ENCODE measurements at places on chromosomes 1 and 21.

GRCh38 chr1:164733070-164733469, 174.1 kb downstream of the PBX1 start:
- DNase-seq = no peak

DNA sequence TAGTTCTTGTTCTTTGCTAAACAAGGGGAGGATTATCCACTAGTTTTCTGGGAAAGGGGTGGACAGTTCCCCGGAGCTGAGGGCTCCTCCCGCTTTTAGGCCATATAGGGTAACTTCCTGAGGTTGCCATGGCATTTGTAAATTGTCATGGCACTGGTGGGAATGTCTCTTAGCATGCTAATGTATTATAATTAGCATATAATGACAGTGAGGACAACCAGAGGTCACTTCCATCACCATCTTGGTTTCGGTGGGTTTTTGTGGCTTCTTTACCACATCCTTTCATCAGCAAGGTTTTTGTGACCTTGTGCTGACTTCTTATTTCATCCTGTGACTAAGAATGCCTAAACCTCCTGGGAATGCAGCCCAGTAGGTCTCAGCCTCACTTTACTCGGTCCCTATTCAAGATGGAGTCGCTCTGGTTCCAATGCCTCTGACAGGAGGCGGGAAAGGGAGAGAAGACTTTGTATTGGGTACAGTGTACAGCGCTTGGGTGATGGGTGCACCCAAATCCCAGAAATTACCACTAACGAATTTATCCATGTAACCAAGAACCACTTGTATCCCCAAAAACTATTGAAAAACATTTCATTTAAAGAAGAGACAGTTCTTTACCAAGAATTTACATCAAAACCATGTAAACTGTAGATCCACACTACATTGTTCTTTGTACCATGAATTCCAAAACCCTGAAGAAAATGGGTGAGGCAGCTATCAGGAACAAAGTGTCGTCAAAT, 8.7 kb upstream of the SLC2A5 start:
- DNase-seq = no peak

GRCh38 chr1:25187077-25187476, 45.2 kb downstream of the SYF2 start:
- no peak for DNase-seq

DNA sequence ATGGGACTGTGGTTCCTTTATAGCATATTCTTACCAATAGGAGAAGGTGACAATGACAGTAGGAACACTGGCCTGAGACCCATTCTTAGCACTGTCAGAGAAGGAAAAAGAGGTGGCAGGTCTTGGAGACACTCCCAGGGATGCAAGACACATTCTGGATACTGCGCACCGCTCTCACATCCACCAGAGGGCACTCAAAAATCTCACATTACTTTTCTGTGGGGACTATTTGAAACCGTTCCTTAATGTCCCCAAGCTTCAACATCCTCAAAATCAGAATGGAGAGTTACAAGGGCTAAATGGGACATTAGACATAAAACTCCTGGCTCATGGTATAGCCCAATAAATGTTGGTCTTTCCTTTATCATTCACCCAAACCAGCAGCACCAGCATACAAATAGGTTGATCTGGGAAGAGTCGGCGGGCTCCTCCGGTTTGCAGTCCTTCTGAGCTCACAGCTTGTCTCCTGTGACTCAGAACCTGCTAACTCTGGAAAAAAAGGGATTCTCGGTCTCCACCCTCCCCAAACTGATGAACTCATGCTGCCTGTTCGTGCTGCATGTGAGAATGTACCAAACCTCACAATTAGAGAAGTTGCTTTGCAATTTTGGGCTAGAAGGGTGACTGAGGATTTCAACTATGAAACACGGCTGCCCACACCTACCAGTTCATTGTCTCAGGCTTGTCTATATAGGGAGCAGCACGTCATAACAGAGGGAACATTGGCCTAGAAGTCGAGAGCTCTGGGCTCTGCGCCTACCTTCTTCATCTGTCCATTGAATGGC, 40.2 kb downstream of the IL12RB2 start:
- DNase-seq = peak; percentile 81

GRCh38 chr21:34890470-34890723, 158.7 kb downstream of the RUNX1 start:
- DNase-seq = no peak

GRCh38 chr1:155981266-155982088, 3.1 kb upstream of the ARHGEF2 start:
- no peak for DNase-seq

GRCh38 chr1:192256674-192257334, 60.0 kb upstream of the RGS21 start:
- no peak for DNase-seq

DNA sequence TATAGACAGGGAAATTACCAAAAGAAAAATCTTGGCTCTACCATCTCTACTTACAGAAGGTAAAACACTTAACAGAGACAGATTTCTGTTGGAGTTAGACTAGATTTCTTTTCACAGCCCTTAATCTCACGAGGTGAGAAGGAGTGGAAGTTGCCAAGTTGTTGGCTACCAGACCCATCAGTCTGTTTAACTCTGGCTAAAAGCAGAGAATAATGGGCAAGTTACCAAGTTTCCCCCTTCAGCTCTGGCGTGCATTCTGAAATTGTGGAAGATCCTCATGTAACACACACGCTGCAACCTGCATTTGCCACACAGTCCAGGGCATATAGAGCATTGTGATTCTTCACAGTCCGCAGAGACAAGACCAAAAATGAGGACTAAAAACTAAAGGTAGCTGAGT, 49.3 kb downstream of the STX6 start:
- no peak for DNase-seq

DNA sequence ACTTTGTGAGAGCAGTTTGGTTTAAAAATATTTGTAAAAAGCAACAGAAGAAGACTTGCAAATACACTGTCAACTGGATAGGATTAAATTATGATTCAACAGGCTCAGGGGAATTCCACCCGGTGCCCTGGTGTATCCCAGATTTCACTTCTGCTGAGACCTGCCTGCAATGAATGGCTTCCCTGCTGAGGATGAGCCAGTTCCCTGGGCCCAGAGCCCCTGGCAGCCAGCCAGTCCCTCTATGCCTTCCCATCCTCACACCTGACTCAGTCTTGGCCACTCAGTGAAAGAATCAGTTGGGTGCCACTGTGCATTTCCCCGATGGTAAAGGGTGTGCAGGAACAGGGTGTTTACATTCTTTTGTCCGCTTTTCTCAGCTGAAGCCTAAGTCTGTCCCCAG, 64.4 kb downstream of the KCTD3 start:
- peak; percentile 42 for DNase-seq

DNA sequence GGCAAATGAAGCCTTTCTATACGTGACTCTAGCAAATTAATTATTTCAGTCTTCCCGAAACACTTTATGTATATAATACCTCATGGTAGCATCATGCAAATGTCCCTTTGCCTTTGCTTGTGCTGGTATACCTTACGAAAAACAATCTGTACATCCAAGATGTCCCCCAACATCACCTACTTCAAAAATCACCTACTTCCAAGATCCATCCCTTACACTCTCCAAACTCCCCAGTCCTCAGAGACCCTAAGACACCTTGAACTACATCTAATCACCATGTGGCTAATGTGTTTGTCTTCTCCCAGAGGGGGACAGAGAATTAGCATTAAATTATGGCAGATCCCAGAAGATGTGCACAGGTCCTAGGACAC, 46.5 kb upstream of the CRNN start:
- no peak for DNase-seq

DNA sequence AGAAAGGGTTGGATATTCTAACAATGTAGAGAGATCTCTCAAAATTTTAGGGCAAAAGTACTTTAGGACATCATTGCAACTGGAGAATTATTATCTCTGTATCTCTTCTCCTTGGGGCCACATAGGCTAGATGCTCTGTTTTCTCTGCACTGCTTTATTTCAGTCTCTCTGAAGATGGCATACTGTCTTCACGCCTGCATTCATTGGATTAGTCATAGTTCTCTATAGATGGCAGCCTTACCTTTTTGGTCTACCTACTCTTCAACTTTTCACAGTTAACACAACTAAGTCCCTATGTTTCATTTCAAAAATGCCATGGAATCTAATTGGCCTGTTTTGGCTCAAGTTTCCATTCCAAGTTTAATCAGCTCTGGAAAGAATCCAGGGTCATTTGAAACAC, 1623.3 kb upstream of the B3GALT2 start:
- DNase-seq = no peak

GRCh38 chr1:164058198-164058597, 500.8 kb upstream of the PBX1 start:
- no peak for DNase-seq

- no peak for DNase-seq
Measured at GRCh38 chr1:97508653-97509218, 412.1 kb downstream of the DPYD start.

GRCh38 chr1:88060112-88060673, 623.9 kb upstream of the PKN2 start:
- no peak for DNase-seq

GRCh38 chr1:30525971-30526651, 197.3 kb downstream of the MATN1 start:
- no peak for DNase-seq

DNA sequence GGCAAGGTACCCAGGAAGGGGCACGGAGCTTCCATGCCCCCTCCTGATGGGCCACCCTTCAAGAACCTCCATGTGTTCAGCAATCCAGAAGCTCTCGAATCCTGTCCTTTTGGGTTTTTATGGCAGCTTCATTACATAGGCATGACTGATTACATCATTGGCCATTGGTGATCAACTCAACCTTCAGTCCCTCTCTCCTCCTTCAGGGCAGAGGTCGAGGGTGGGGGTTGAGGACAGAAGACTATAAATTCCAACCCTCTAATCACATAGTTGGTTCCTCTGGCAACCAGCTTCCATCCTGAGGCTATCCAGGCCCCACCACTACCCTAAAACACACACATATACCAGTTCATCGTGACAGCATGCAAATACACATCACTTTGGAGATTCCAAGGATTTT, 135.7 kb downstream of the ZNF281 start:
- DNase-seq = no peak

DNA sequence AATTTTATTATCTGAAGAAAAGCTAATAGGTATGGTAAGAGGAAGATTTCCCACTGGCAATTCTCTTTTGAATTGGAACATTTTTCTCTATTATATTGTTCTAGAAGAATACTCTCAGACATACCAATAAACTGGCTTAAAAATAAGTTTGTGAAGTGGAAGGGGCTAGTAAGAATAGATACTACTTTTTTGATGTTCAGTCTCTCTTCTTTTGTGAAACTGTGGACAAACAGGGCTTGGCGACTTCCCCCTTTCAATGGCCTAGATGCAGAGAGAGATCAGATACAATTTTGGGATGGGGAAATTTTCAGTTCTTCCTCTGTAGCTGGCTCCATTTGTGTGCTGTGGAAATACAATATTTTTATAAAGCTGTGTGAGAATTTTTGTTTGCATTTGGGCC, 2.5 kb downstream of the PBX1 start:
- DNase-seq = no peak

DNA sequence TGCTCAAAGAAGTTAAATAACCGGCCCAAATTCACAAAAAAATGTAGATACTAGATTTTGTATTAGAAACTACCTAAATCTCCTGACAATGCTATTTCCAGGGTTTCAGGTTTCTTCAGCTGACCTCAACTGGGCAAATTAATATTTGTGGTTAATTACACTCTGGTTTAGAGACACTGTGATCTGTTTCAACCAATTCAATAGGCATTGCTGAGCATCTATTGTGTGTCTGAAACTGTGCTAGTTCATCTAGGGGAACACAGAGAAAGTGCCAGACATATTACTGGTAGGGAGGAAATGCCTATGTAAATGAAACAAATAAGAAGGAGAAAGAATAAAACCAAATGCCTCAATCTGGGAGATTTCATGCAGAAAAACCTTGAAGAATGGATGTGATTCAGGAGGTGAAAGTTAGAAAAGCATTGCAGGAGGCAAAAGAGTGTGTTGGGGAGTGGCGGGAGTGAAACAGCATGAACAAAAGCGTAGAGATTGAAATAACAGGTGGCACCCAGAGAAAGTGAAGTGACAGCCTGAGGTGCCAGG, 51.3 kb upstream of the IVNS1ABP start:
- no peak for DNase-seq

GRCh38 chr1:162371611-162372010, 5.0 kb downstream of the SPATA46 start:
- DNase-seq = no peak

- no peak for DNase-seq
Measured at GRCh38 chr21:36465478-36465877, 14.4 kb downstream of the CLDN14 start.

DNA sequence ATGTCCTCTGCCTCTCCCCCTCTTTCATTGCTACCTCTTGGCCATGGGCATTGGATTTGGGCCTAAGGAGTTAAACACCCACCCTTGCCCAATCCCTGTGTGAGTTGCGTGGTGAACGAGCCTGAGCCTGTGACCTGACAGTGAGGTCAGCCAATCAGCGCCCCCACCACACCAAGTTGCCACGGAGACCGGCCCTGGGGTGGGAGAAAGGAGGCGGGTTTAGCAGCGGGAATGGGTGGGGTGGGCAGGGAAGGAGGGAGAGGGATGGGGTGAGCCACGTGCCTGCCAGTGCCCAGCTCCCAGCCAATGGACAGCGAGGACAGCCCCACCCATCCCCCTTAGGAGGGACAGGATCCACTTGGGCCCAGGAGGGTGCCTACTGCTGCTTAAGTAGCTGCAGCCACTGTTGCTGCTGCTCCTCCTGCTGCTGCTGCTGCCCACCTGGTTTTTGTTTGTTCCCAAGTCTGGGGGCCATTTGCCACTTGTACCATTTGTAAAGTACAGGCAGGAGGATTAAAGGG, 9.5 kb downstream of the ZBTB7B start:
- no peak for DNase-seq

GRCh38 chr1:3066250-3066711, 2.7 kb upstream of the PRDM16 start:
- no peak for DNase-seq

GRCh38 chr21:45207839-45208626, 79.7 kb downstream of the POFUT2 start:
- DNase-seq = no peak

- DNase-seq = no peak
Measured at GRCh38 chr1:201137579-201138310, 10.8 kb upstream of the ASCL5 start.

- no peak for DNase-seq
Measured at GRCh38 chr1:5828308-5828935, 163.8 kb downstream of the NPHP4 start.

- no peak for DNase-seq
Measured at GRCh38 chr1:206469411-206469932, 804 bp upstream of the IKBKE start.

GRCh38 chr1:46184920-46185658, 8.8 kb upstream of the P3R3URF start:
- DNase-seq = no peak

GRCh38 chr1:111223126-111223685, 4.3 kb upstream of the CHI3L2 start:
- DNase-seq = no peak

DNA sequence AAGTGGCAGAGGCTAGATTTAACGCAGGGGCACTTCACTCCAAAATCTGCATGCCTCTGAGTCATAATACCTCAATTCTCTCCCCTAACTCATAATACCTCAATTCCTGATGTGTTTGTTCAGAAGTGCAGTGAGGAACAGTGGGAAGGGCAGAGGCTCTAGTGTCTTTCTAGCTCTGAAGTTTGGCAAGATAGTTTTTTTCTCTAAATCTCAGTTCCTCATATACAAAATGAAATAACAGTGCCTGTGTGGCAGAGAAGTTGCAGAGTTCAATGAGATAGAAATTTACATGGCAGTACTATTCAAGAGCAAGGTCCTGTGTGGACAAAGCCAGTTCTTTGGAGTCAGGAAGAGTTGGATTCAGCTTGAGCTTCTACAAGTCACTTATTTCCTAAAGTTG, 9.8 kb downstream of the JUN start:
- DNase-seq = no peak

- no peak for DNase-seq
Measured at GRCh38 chr21:45176141-45176540, 101.8 kb downstream of the ADARB1 start.
